NCI-H524 treated with DMSO at 0.1 percent for 48 hours (cell line): ENCODE measurements at places on chromosomes 3 and 15.

- no peak for DNase-seq
Observed at GRCh38 chr3:119322021-119322834, 28.0 kb downstream of the ARHGAP31 start.

- DNase-seq: no peak
Observed at GRCh38 chr3:65632414-65632813, 406.3 kb downstream of the MAGI1 start.

DNA sequence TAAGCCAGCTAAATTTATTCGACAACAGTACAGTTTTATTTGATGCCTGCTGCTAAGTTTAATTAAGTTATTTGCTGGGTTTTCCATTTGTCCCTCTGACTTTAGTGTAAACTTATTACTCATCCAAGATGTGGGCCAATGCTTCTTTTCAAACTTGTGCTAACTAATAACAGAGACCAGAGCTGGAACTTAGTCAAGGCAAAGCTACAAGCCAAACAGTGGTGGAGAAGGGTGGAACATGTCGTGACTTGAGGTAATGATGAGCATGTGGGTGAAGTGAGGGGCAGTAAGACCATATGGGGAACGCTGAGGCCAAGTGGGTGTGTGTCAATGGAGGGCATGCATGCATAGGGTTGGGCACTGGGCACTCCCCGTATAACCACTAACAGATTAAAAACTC lies 63.9 kb downstream of the NMD3 start:
- DNase-seq: no peak

DNA sequence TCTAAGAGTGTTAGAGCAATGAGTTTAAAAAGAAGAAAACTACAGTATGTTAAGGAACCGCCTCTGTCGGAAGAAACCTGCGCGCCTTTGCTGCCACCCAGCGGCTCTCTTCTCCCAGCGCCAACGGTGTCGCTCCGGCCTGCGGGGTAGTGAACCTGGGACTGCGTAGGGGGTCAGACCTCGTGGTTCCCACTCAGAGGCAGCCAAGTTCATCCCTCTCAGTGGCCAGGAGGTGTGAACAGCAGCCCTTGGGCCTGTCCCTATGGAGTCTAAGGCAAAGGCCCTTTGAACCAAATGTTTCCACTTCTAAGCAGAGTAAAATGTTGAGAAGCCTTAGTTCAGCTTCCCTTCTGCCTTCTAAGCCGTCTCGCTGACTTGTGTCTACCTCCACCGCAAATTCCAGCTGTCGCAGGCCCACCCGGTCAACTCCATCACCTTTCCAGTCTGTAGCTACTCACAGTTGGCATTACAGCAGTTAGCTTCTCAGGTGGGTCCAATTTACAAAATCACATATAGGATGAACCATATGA lies 980 bp upstream of the RAB27A start:
- DNase-seq: peak; percentile 58

GRCh38 chr3:188243124-188243795 lies 89.3 kb downstream of the LPP start:
- DNase-seq: no peak

DNA sequence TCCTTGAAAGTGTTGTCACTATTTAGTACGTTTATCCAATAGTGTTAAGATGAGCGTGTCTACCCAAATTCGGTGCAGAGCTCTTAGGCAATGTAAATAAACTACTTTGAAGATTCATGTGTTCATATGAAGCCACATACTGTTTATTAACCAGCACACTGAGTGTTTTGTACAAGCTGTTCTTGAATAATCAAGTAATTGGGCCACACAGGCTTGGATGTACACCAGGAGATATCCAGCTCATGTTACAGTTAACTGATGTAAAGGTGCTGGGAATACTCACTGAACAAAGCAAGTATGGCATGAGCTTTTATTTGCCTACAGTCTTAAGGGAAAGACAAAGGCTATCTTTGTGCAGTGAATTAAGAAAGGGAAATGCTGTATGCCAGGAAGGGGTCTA lies 632 bp upstream of the DHX36 start:
- no peak for DNase-seq

DNA sequence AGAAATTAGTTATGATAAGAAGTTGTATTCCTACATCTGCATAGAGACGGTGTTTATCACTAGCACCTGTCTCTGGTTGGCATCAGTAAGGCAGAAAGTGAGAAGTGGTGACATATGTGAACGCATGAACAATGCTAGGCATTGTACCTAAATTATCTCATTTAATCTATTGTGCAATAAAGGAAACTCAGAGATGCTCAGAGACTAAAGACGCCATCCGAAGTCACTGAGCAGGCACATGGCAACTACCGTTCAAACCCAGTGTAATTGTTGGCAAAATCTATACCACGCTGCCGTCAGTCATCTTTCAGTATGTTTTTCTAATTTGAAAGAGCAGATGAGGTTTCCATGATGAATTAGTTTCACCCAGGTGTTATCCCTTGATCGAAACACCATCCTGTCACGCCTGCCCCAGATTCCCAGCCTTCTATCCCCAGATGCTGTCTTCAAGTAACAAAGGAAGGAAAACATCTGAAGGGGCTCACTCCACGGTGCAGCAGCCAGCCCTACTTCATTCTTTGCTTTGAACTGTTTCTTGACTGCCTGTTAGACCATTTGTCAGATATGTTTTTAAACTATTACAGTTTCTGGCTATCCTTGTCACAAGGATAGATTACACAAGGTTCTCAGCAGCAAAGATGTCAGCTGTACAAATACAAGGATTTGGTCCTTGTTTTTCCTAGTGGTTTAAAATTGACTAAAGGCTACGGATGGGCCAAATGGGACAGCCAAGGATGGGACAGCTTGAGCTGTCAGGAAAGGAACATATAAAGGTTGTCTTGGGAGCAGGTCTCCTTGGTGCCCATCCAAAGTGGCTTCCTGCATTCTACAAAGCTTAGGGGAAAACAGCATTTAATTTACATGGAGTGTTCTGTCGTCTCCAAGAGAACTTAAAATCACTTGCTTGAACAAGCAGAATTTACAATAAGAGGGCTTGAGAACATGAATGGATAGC lies 99.1 kb downstream of the TMEM108 start:
- DNase-seq: no peak

- no peak for DNase-seq
Observed at GRCh38 chr15:59594991-59595390, 16.6 kb upstream of the GCNT3 start.

- no peak for DNase-seq
Observed at GRCh38 chr3:129795186-129796010, 98.1 kb downstream of the TMCC1 start.
